Fibroblast of the aortic adventitia (primary cell): ENCODE measurements at places on chromosomes 2 and 18. TPM values are rescaled to one million over a fixed set of nuclear protein-coding genes. Genes with fewer than 3 reads are reported as not detected.

Gene SMCHD1
- 59.6 and 99.0 TPM in 2 replicates for total RNA-seq

Gene NDUFAF7
- 11.1 and 37.9 TPM in 2 replicates for total RNA-seq

Gene CRACDL
- not detected in 2 replicates for total RNA-seq

Gene BUB1
- 5.9 and 35.2 TPM in 2 replicates for total RNA-seq

Gene KYNU
- under 0.01 and 1.3 TPM in 2 replicates for total RNA-seq

Gene ATP6V1B1
- 0.09 and 0.57 TPM in 2 replicates for total RNA-seq
